Panc1 (cell line): ENCODE measurements at places on chromosomes 4 and X. TPM values are rescaled to one million over a fixed set of nuclear protein-coding genes. Genes with fewer than 3 reads are reported as not detected.

FRMD7 gene
- total RNA-seq = not detected

GRCh38 chrX:112643721-112644120, 36.0 kb downstream of the LHFPL1 start:
- H3K27me3 ChIP-seq = no peaks in the 10 kb centered on the region
- no peak overlapping the region for H3K27ac ChIP-seq
- H3K4me1 ChIP-seq = no peaks in the 10 kb centered on the region

MAGEA2 gene
- 0.28 TPM for total RNA-seq

- peak; percentile 24 for DNase-seq
- H3K27ac ChIP-seq = no peak overlapping the region
- H3K4me1 ChIP-seq = peaks cover 6% of the 10 kb centered on the region
- H3K36me3 ChIP-seq = no peaks in the 10 kb centered on the region
- H3K27me3 ChIP-seq = no peaks in the 10 kb centered on the region
- H3K4me3 ChIP-seq = no peak overlapping the region
Measured at GRCh38 chr4:76984788-76985211, 35.2 kb downstream of the SEPTIN11 start.

GRCh38 chr4:94214703-94215319, 7.1 kb downstream of the SMARCAD1 start:
- H3K27ac ChIP-seq = no peak overlapping the region
- H3K4me3 ChIP-seq = no peak overlapping the region
- no peak for DNase-seq
- peaks cover 13% of the 10 kb centered on the region; the same call in 1 of the 2 replicates for H3K36me3 ChIP-seq
- peaks cover under 1% of the 10 kb centered on the region; the same call in 1 of the 2 replicates for H3K4me1 ChIP-seq

DNA sequence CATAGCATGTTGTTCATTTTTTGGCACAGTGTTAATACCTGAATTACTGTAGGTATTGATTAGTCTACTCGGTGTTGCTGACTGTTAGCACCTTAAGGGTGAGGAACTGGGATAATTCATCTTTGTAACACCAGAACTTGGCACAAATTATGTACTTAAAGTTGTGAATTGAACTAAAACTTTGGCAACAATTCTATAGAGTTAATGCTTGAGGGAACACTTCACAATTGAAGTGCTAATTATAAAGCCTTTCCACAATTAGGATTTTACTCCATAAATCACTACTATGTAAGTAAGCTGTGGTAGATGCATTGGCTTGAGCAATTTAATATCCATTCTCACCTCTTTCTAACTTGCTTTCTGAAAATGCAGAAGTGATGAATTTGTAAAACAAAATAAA, 686.7 kb downstream of the PDHA2 start:
- no peak for DNase-seq
- no peaks in the 10 kb centered on the region for H3K27me3 ChIP-seq
- H3K36me3 ChIP-seq = no peaks in the 10 kb centered on the region
- no peak overlapping the region for H3K4me3 ChIP-seq

GPR50 gene
- 0.26 TPM for total RNA-seq

GRCh38 chrX:8861908-8862307, 60.7 kb upstream of the FAM9A start:
- no peaks in the 10 kb centered on the region for H3K36me3 ChIP-seq
- no peaks in the 10 kb centered on the region for H3K4me1 ChIP-seq
- no peaks in the 10 kb centered on the region for H3K27me3 ChIP-seq
- no peak overlapping the region for H3K27ac ChIP-seq
- DNase-seq = no peak

GRCh38 chr4:93157986-93158385, 670.6 kb upstream of the ATOH1 start:
- no peak for DNase-seq
- H3K4me1 ChIP-seq = no peaks in the 10 kb centered on the region
- H3K36me3 ChIP-seq = no peaks in the 10 kb centered on the region
- H3K27me3 ChIP-seq = no peaks in the 10 kb centered on the region
- no peak overlapping the region for H3K4me3 ChIP-seq

SSX1 gene
- 0.13 TPM for total RNA-seq

GRCh38 chrX:1434871-1435240, 17.9 kb downstream of the ASMTL start:
- H3K4me1 ChIP-seq = no peaks in the 10 kb centered on the region
- H3K27ac ChIP-seq = no peak overlapping the region
- no peaks in the 10 kb centered on the region; the same call in 1 of the 2 replicates for H3K36me3 ChIP-seq
- no peak overlapping the region for H3K4me3 ChIP-seq
- no peak for DNase-seq

- no peaks in the 10 kb centered on the region for H3K4me1 ChIP-seq
- DNase-seq = no peak
- H3K36me3 ChIP-seq = no peaks in the 10 kb centered on the region
- H3K27ac ChIP-seq = no peak overlapping the region
- peak overlapping the region; percentile 17 for H3K4me3 ChIP-seq
Measured at GRCh38 chr4:6199422-6199921, 877 bp downstream of the JAKMIP1 start.

DNA sequence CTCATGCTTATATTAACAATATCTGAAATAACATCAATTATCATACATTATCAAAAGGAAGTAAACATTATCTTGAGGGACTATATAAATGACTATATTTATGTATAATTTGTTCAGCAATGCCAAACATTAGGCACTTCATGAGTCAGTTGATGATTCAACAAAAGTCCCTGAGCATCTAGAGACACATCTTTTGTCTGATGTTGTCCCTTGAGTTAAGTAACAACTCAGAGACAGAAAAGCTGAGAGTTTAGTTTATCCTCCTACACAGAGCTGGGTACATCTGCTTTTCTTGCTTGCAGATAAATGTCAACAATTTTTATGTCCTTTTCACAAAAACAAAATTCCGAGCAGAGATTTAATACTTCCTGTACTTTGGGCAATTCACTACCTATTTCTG, 311.1 kb downstream of the INPP4B start:
- no peaks in the 10 kb centered on the region for H3K27me3 ChIP-seq
- no peak for DNase-seq
- no peaks in the 10 kb centered on the region for H3K36me3 ChIP-seq
- H3K4me1 ChIP-seq = no peaks in the 10 kb centered on the region
- no peak overlapping the region for H3K27ac ChIP-seq
- H3K4me3 ChIP-seq = no peak overlapping the region

GRCh38 chr4:68960294-68961163, 8.9 kb upstream of the UGT2A3 start:
- H3K4me1 ChIP-seq = no peaks in the 10 kb centered on the region
- no peak for DNase-seq
- no peaks in the 10 kb centered on the region for H3K27me3 ChIP-seq

DNA sequence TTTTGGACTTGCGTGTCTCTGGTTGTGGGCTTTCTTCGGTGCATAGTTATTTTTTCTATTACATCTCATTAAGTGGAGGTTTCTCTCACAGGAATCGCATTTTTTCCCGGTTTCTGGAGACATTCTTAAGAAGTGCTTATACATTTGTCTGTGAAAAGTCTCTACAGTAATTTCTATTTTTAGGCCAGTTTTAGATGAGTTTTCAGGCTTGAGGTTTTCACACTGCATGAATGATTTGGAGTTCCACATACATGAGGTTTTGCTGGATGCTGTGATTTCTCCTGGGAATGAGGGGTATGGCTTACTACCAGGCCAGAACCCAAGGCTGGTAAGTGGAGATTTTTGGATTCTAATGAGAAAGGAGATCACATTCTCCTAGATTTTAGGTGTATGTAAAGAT, 422.6 kb upstream of the SLIT2 start:
- H3K36me3 ChIP-seq = no peaks in the 10 kb centered on the region
- no peaks in the 10 kb centered on the region for H3K27me3 ChIP-seq
- no peak for DNase-seq
- no peak overlapping the region for H3K27ac ChIP-seq

- peak overlapping the region; percentile 43 for H3K4me3 ChIP-seq
- no peak for DNase-seq
- H3K4me1 ChIP-seq = no peaks in the 10 kb centered on the region
- H3K27ac ChIP-seq = no peak overlapping the region
Measured at GRCh38 chr4:173538148-173538908, 8.3 kb upstream of the HAND2 start.

XAGE2 gene
- total RNA-seq = not detected

MID1IP1 gene
- total RNA-seq = 14.0 TPM

DNA sequence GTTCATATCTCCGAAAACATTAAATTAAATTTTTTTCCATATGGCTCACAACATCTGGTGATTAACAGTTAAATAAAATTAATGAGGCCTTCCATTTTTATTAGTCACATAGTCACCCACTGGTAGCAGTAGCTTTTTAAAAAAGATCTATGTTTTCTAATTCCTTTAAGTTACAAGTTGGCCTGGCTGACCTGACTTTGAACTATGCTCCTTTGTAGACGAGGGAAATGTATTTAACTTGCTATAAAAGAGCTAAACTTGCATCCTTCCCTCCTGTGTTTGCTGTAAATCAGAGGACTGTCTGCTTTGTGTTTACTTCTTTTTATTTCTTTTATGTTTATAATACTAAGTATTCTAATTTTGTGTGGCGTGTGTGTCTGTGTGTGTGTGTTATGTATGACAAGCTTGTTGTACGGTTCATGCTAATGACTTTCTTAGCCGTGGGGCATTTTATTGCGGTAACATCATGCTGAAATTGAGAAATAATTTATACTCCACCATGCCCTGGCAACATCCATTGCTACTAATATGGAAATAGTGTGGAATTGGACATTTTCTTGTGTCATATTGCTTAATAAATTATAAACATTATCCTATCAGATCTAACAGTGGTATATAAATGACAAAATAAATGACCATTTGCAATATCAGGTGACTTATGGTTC, 241.7 kb downstream of the SNCA start:
- no peaks in the 10 kb centered on the region for H3K4me1 ChIP-seq
- H3K27ac ChIP-seq = no peak overlapping the region
- H3K4me3 ChIP-seq = no peak overlapping the region

GRCh38 chr4:7746351-7747061, 193.2 kb downstream of the AFAP1 start:
- no peaks in the 10 kb centered on the region for H3K27me3 ChIP-seq
- DNase-seq = no peak
- H3K4me3 ChIP-seq = no peak overlapping the region
- H3K4me1 ChIP-seq = peaks cover 13% of the 10 kb centered on the region

CT45A3 gene
- total RNA-seq = not detected

MAGEB5 gene
- not detected for total RNA-seq

- no peaks in the 10 kb centered on the region for H3K36me3 ChIP-seq
- H3K4me1 ChIP-seq = no peaks in the 10 kb centered on the region
- H3K27ac ChIP-seq = no peak overlapping the region
- no peaks in the 10 kb centered on the region for H3K27me3 ChIP-seq
- H3K4me3 ChIP-seq = no peak overlapping the region
Measured at GRCh38 chr4:179817317-179817716, 2375.1 kb upstream of the AGA start.

DNA sequence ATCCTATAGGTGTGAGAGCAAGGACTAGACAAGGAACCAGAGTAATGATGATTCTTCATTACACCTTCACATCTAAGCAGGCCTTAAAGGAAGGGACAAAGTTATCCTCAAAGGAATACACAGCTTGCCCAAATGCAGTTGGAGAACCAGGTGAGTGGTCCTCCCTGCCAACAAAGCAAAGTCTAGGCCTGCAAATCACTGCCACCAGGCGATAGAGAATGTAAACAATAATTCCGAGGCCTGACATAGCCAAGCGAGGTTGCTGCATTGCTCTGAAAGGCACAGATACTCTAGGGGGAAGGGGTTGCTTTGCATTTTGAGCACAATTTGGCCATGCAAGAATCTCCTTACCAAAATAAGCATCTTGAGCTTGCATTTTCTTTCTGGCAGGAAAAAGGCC, 178.2 kb upstream of the FAT1 start:
- no peak for DNase-seq
- H3K4me1 ChIP-seq = peaks cover 8% of the 10 kb centered on the region
- H3K36me3 ChIP-seq = no peaks in the 10 kb centered on the region
- H3K27ac ChIP-seq = no peak overlapping the region
- no peaks in the 10 kb centered on the region for H3K27me3 ChIP-seq
- H3K4me3 ChIP-seq = no peak overlapping the region

NFKB1 gene
- 29.0 TPM for total RNA-seq

NAT8L gene
- total RNA-seq = 16.6 TPM

MAP7D3 gene
- 23.3 TPM for total RNA-seq

DNA sequence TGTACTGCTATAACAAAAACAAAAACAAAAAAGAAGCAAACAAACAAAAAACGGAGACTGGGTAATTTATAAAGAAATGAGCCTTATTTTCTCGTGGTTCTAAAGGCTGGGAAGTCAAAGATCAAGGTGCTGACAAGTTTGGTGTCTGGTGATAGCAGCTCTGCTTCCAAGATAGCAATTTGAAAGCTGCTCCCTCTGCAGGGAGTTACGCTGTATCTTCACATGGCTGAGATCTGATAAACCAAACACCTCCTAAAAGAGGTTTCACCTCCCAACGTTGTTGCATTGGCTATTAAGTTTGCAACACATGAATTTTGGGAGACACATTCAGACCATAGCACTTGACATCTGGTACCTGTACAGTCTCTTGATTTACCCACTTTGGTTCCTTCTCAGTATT, 854.2 kb downstream of the CENPC start:
- H3K36me3 ChIP-seq = no peaks in the 10 kb centered on the region
- no peaks in the 10 kb centered on the region for H3K27me3 ChIP-seq
- no peak overlapping the region for H3K4me3 ChIP-seq
- H3K4me1 ChIP-seq = peaks cover 3% of the 10 kb centered on the region; the same call in 1 of the 2 replicates
- peak overlapping the region; percentile 76; the same call in 1 of the 2 replicates for H3K27ac ChIP-seq

GRCh38 chrX:154730253-154730891, 20.5 kb downstream of the GAB3 start:
- H3K4me1 ChIP-seq = peaks cover 80% of the 10 kb centered on the region
- no peaks in the 10 kb centered on the region for H3K27me3 ChIP-seq
- no peak overlapping the region for H3K4me3 ChIP-seq

P2RY4 gene
- not detected for total RNA-seq

DNA sequence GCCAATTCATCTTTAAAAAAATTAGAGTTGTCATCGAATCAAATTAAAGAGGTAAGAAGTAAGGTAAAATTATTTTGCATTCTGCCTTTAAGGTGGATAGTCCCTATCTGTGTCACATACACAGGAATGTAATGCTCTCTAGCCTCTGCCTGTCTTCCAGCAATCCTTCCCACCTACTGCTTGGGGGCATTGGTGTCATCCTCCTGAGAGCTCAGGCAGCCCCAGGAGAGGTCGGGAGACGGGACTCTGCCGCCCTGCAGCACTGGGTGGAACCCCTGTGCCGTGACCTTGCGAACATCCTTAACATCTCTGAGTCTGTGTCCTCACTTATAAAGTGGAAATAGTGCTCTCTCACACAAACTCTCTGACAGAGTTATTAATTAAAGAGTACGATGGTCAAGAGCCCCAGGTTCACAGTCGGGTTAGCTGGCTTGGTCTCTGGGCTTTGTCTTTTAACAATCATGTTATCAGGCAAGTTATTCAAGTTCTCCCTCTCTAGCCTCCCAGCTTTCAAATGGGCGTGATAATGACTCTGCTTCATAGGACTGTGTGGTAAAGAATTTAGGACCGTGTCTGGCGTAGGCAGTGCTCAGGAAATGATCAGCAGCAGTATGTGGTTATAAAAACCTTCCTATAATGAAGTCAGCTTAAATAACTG, 10.2 kb downstream of the TLR3 start:
- H3K4me3 ChIP-seq = no peak overlapping the region
- H3K27me3 ChIP-seq = peaks cover 2% of the 10 kb centered on the region
- no peaks in the 10 kb centered on the region for H3K4me1 ChIP-seq
- H3K27ac ChIP-seq = no peak overlapping the region
- DNase-seq = no peak

GRCh38 chr4:185672151-185672550, 136.8 kb upstream of the PDLIM3 start:
- H3K27ac ChIP-seq = no peak overlapping the region
- no peak overlapping the region for H3K4me3 ChIP-seq
- H3K36me3 ChIP-seq = no peaks in the 10 kb centered on the region
- H3K4me1 ChIP-seq = no peaks in the 10 kb centered on the region
- DNase-seq = no peak

GPR82 gene
- total RNA-seq = not detected
